ENCODE measurements at places on chromosomes 3 and 15.
A peak's percentile ranks its signal among the peaks of the same experiment; 100 is the strongest.

DNA sequence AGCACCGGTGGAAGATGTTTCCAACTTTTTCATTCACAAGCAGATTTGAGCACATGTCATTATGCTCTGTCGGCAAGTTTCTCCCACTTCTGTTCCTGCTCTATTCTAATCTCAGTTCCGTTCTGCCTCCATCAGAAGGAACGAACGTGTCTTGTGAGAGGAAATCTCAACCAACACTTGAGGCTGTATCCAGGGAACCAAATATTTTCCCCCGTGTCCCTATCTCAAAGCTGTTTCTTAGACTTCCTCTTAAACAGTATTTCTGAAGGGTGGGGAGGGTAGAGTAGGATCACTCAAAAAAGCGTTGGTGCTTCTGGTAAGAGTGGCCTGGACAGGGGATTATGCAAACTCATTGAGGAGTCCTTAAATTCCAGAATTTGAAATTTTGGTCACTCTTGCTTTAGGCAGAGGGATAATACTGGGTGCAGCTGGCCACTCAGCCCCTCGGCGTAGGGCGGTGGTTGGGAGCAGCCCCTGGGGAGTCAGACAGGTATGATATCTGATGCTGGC, 54.9 kb downstream of the FRMD4B start:
- DNase-seq, result no peak

DNA sequence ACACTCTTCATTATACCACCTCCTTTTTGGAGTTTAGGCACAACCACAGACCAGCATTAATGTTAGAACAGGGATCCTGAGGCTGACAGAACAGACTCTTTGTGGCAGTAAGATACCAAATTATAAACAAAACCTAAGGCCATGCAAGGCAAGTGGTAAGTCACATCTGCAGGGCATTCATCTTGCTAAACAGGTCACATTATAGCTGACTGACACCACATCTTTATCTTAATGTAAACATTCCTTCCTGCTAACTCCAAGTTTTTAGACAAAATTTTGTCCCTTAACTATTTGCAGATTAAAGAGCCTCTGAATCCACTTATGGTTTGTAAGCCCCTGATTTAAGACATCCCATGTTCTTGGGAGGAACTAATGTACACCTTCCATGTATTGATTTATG, 500.6 kb downstream of the PYDC2 start:
- DNase-seq, result no peak

DNA sequence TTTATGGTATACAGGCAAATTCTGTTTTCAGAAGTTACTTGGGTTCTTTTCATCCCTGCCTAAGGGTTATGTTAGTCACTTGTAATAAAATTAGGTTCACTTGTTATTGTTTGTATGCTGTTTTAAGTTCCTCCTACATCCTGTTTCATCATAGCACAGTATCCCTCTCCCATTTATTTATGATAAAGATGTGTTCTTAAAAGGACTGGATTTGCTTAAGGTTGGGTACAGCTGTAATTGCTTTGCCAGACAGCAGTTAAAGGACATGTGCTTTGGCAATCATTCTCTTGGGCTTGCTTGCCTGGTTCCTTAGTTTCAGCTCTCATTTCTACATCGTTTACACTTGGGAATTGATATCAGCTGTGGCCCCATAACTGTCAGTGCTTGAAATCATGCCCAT, 11.7 kb downstream of the ATP2C1 start:
- DNase-seq, result no peak

DNA sequence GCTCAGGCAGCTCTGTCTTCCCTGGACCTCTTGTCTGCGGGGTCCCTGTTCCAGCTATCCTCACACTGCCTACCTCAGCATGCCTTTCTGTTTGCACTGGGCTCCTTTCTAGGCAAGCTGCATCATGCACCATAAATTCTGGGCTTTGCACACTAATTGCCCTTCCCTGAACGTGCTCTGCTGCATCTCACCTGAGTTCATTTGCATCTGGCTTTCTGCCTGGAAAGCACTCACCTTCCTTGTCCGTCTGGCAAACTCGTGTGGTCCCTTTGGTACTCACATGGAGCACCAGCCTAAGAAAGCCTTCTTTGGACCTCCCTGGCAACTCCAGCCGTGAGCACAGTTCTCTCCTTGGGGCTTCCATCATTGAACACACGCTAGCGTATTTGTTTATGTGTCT, 365.6 kb downstream of the SV2B start:
- DNase-seq, result no peak

DNA sequence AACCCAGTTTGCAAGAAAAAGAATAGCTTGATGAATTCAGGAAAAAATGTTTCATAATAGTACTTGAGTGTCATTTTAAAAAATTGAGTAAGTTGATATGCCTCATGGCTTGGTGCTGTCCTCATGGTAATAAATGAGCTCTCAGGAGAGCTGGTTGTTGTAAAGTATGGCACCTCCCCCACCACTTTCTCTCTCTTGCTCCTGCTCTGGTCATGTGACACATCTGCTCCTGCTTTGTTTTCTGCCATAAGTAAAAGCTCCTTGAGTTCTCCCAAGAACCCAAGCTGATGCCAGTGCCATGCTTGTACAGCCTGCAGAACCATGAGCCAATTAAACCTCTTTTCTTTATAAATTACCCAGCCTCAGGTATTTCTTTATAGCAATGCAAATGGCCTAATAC, 108.8 kb upstream of the CRBN start:
- DNase-seq, result no peak

GRCh38 chr3:175732017-175732416, 872.9 kb downstream of the NAALADL2 start:
- no peak for DNase-seq

DNA sequence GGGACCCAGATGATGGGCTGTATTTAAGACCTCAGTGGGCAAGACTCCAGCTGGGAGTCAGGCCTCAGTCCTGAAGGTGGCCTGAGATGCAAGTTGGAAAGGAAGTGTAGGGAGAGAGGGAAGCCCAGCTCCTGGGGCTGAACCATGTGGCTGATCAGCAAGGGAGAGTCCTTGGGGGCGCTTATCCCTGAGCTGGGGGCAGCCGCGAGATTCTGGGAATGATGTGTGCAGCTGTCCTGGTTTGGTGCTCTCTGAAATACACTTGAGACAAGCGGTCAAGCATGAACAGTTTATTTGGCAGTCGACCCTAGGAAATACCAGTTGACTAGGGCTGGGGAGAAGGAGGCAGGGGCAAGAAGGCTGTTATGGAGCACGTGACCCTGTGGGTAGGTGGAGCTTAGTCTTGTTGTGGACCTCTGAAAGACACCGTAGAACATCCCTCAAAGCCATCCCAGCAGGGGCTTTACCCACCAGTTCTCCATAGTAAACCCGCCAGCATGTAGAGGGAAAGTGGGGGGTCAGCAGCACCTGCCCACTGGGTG, 41.8 kb upstream of the SLC6A11 start:
- no peak for DNase-seq

DNA sequence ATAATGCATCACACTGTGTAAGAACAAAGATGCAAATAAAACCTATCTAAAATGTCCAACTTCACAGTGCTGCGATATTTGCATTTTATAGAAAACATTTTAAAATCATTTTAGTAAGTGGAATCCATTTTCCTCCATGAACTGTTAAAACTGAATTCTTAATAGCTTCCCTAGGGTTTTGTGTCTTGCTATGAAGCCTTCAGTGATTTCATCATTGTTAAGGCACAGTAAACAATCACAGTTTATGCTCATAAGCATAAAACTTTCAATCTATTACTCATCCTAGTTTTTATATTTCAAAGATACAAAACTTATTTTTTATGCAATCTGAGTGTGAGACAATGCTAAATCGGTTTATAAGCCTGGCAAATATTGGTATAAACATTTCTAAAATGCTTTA, 509.7 kb downstream of the TUSC7 start:
- DNase-seq, result no peak

GRCh38 chr3:194985031-194985578, 285.9 kb downstream of the XXYLT1 start:
- DNase-seq, result peak; percentile 11

DNA sequence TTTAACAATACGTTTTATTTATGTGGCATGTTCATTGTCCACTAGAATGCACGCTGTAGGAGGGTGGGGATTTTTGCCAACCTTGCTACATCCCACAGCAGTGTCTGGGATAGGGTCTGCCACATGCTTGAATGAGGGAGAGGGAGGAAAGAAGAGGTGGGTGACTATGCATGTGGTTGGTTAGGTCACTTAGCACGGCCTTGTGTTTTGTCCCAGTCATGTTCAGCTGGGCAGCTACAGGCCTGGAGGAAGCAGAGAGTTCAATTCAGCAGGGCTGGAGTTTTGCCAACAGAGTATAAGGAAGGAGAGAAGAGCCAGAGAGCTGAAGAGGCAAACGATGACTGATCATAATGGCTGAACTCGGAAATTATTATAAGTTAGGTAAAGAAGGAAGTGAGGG, 268.4 kb upstream of the NSMCE3 start:
- no peak for DNase-seq

- DNase-seq, result no peak
These were observed 20.3 kb downstream of the FAM98B start for GRCh38 chr15:38474155-38474757.

DNA sequence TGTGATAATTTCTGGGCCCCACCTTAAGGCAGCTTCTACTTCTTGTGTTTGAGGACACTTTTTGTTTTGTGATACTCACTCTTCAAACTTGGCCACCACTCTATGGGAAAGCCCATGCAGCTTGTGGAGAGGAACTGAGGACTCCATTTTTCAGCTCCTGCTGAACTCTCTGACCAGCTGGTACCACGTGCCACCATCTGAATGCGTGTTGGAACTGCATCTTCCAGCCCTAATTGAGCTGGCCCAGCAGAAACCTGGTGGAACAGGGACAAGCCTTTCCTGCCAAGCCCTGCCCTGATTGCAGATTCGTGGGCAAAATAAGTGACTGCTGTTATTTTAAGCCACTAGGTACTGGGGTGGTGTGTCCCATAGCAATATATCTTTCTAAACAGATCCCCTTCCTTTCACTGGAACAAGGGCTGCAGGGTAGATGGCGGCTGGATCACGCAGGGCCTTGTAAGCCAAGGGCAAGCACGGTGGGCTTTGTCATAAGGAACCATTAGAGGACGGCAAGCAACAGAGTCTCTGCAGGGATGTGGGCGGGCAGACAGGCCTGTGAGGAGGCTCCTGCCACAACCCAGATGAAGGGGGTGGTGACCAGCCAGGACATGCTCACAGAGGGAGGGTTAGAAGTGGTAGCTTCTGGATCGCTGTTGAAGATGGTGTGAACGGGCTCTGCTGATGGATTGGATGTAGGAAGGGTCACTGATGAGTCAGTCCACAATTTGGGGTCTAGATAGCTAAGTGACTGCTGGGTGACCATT, 9.5 kb downstream of the H1-8 start:
- no peak for DNase-seq

- DNase-seq, result no peak
These were observed 11.3 kb downstream of the NBEAL2 start for GRCh38 chr3:46990573-46991374.

DNA sequence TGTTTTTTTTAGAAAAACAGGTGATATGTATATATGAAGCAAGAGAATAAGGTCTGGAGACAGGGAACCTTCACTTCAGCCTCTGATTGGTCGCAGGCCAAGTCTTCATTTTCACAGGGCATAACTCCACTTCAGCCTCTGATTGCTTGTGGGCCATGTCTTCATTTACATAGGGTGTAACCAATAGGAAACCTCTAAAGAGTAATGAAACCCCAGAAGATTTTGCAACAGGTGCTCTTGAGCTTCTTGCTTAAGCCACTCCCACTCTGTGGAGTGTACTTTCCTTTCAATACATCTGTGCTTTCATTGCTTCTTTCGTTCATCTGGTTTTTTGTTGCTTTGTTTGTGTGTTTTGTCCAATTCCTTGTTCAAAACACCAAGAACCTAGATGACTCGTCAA, 22.6 kb upstream of the SCG3 start:
- DNase-seq, result no peak

- DNase-seq, result no peak
These were observed 22.6 kb downstream of the SH3BP5 start for GRCh38 chr3:15309662-15310335.

DNA sequence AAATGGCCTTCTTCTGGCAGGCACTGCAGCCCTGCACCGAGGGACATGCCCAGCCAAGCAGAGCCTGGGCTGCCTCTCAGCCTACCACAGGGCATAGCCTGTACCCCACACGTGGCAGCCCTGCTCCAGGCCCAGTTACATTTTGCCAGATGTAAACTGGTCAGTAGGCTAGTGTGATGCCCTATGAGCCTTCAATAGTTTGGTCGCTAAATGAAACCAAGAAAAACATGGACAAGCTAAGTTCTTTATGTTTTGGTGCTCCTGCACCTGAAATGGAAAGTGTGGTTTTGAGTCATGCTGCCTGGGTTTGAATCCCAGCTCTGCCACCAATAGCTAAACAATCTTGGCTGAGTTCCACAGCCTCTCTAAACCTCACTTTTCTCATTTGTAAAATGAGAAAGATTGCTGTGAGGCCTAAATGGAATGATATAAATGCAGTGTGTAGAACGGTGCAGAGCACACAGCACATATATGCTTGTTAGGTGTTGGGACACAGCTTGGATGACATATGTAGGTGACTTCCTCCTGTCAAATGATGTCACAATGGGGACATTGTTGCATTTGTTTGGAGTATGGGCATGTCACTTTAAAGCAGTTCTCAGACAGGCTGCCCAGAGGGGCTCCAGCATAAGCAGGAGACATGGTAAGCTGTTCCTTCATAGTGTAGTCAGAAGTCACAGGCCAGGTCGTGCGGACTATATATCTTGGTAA, 57.4 kb downstream of the ZBTB38 start:
- DNase-seq, result no peak

- DNase-seq, result no peak
These were observed 3.2 kb upstream of the ARPP21 start for GRCh38 chr3:35635926-35636683.

DNA sequence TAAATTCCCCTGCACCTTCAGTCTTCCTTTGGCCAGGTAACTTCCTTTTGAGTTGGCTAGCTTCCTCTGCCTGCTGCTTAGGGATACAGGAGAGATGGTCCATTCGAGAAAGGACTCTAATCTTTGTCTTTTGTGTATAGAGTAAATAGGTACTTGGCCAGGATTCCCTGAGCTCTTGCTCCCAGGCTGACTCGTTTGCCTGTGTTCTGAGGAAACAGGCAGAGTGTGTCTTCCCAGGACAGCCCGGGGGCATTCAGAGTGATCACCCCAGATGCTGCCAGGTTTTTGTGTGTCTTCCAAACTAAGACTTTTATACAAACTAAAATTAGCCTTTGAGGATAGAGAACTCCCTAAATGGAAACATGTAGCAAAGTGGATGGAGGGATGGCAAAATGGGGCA, 39.5 kb downstream of the TMEM108 start:
- no peak for DNase-seq

DNA sequence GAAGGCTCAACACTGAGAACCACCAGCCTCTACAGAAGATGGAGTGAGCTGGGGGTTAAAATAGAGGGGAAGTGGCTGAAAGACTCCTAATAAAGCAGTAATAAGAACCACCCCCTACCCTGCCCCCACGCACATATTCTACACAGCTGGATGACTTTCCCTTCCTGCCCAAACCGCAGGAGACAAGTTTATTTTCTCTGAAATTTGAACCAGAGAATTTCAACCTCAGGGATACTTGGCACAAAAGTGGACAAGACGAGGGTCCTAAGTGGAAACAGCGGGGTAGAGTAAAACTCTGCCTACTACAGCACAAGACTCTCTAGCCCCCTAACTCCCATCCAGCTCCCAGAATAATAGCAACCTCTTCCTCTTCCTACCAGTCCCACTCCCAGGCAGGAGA, 28.4 kb downstream of the USF3 start:
- DNase-seq, result no peak

Data from central memory CD8-positive, alpha-beta T cell (primary cell).